ENCODE measurements at places on chromosomes 3 and 15.

GRCh38 chr3:192653862-192654261, 73.5 kb downstream of the FGF12 start:
- DNase-seq: no peak

DNA sequence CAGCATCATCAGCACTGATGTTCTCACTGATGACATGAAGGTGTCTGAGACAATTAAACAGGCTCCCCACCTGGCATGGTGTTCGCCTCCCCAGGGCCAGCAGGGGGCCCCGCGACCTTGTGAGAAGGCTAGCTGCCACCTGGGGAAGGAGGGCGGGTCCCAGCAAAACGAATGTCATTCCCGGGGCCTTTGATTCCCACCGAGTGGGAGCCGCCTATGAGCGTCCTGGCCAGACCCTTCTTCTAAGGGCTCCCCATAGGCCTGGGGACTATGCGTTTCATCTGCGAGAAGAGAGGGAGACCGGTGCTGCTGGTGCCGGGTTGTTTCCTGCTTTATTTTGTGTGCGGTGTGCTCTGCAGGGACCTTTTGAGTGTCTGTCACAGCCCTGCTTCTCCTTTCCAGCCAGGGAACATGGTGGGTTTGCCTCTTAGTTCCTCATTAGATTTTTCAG, 20.5 kb upstream of the MINDY4B start:
- DNase-seq: peak; percentile 51

DNA sequence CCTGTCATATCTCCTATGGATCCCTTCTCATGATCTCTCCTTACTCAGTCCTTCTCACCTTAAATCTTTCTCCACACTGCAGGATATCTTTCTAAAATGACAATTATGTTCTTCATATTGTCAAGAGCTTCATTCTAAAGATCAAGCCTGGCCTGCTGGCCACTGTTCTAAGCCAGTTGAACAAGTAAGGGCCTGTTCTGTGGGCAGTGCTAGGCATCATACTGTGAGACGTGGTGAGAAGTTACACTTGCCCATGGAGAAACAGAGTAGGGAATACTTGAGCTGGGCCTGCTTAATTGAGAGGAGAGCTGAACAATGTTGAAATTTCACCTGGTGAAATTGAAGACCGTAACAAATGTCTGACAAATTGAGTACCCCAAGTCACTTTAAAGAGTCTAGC, 184.1 kb upstream of the RASGRP1 start:
- no peak for DNase-seq

DNA sequence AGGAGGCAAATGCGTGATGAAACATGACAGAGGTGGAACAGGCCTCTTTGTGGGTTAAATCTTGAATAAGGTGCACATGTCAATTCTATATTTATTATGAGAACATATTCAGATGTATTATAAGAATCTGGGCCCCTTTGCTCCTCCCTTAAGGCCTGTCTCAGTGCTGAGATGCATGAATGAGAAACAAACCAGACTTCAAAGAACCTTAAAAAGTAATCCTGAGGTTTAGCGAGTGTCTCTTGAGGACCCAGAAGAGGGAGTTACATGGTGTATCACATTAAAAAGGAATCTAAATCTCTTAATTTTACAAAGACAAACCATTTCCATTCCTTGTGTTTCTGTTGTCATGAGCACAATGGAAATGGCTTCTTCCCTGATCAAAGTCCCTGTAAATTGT, 170.9 kb upstream of the TBC1D5 start:
- no peak for DNase-seq

DNA sequence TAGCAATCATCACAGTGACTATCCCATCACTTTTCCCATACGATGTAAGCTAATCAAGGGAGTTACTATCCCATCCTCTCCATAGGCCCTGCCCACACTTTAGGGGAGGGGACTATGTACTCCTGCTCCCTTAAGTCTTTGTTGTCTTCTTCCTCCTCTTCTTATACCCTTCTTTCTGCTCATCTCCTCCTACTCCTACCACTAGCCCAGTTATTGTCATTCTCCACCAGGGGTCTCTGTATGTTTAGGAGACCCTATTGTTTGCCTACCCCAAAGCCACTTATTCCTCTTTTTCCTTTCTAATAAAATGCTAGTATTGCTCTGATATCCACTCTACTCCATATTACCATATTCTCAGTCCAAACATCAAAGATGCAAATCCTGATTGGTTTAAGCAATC, 27.8 kb downstream of the STAC start:
- DNase-seq: no peak

- peak; percentile 30 for DNase-seq
Measured at GRCh38 chr3:16841904-16842271, 42.9 kb upstream of the PLCL2 start.

DNA sequence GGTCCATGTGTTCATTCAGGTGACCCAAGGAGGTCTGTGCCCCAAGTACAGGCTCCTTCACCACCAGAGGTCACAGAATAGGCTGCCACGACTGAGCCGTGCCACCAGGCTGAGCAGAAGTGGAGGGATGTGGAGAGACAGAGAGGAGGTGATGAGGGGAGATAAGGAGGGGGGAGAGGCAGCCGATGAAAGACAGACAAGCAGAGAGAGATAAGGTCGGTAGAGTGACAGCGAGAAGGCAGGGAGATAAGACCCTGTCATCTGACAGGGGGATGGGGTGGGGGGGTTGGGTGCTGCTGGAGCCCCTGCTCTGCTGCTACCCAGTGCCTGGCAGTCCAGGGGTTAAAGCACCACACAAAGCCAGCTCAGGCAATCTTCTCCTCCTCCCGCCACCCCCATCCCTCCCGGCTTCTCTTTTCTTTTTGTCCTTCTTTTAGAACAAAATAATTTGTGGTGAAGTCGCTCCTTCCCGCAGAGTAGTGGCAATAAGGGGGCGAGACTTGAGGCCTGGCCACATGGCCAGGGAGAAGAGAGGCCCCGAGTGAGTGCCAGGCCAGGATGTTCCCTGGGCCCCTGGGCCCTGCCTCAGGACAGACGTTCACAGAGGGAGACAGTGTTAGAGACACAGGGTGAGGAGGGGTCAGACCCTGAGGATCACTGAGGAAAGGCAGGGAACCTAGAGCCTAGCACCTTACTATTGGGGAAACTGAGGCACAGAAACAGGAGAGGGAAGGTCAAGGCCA, 67.9 kb downstream of the CACNA2D2 start:
- DNase-seq: no peak

Measured in activated T-cell treated with anti-CD3 and anti-CD28 coated beads, Interleukin-2, amount 50 U/mL, for 1 hour (primary cell).